ENCODE measurements at places on chromosomes 4 and X. TPM values are rescaled to one million over a fixed set of nuclear protein-coding genes. Genes with fewer than 3 reads are reported as not detected.

GRCh38 chrX:45126158-45126557, 74.5 kb downstream of the DIPK2B start:
- DNase-seq, result no peak

DNA sequence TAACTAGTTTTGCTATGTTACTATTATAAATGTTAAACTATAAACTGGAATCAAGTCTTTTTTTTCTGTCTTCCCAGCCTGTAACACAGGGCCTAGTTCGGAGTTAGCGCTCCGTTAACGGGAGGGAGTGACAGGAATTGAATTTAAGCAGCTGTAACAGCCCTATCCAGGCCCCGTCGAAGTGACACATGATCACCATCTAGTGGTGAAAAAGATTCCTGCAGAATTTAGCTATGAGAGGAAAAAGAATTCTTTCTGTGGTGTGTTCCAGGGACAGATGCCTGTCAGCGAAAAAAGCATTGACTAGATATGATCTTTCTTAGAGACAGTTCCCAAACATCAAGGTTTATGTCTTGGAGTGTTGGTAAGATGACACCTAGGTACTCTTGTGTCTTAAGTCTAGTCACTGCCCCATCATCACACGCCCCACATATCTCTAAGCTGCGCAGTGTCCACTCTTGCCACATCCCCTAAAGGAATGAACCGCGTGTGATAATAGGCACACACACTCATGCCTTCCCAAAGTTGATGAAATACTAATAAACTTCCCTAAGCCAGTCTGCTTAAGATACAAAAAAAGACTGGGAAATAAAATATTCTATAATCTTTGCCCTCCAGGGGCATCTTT, 2.1 kb downstream of the GAB3 start:
- DNase-seq, result peak; percentile 72

DNA sequence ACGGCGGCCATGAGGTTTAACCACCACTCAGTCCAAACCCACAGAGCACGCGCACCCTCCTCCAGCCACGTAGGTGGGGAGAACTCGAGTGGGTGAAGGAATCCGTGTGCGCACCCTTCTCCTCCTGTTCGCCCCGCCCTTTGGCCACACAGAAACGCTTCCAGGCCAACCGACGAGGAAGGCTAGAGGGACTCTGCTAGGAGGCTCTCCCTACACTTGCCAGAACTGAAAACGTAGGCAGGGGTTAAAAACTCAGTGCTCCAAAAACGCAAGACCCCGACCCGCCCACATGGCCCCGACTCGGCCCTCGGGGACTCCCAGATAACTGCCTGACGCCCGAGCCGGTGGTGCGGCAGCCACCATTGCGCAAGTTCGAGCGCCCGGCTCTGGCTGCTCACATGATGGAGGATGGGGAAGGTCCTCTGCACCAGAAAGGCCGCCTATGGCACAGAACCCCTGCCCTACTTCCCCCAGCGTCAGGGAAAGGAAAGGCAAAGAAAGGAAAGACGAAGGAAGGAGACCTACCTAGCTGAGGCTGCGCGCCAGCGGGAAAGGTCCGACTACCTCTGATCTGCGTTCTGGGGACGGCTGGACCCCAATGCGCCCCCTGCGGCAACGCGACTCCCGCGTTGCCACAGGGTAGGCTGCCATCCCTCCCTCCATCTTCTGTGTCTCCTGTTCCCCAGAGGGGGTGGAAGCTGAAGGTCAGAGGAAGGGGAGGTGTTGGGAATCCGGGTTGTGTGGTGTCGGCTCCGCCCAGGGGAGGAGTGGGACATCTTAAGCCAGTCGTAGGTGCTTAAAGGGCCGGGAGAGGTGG, 201.9 kb upstream of the AGTR2 start:
- peak; percentile 49 for DNase-seq

- no peak for DNase-seq
Measured at GRCh38 chr4:57591073-57591472, 480.9 kb upstream of the IGFBP7 start.

DNA sequence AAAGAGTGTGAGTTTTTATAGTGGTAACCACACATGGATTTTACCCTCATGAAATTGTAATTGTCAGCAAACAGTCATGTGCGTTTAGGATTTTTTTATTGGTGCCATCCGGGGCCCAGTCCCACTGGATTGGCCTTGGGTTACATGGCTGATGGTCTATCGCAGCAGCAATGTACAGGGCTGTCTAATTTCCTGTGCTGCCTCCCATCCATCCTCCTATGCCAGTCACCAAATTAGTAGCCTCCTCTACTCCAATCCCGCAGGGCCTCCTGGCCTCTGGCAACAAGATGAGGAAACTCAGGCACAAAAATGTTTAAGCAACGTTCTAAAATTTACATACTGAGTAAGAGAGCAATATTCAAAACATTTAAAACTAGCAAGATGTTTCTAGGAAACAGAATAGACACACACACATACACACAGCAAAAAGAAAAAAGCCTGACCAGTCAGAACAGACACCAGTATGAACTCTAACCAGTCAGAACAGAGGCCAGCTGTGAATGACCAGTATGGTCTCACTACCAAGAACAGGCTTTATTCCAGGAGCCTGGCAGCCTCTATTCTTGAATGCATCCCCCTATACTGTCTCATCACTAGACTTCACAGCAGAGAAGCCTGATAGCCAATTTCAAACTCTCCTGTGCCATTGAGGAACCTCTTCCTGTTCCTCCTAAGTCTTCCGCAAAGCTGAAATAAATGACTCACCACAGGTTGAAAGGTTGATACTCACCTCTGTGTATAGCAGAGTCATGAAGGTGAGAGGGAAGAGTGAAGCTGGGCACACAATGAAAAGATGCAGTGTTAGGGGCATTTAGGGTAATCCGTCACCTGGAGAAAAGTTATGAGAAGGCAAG, 42.6 kb downstream of the CHRNA9 start:
- no peak for DNase-seq

- no peak for DNase-seq
Measured at GRCh38 chr4:131426023-131426758, 1722.9 kb upstream of the PCDH10 start.

DNA sequence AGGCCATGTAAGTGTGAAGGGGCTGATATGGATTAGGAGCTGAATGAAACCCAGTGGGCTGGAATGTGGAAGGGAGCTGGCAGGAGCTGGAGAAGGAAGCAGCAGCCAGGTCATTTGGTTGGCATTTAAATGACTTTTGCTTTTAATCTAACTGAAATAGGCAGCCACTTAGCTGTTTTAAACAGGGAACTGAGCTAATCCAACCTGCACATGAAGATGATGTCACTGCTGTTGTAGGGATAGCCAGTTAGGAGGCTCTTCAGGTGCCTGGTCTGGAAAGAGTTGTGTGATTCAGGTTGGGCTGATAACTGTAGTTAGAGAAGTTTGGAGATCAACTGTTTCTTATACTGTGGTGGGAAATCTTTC, 122.4 kb downstream of the PALLD start:
- peak; percentile 75 for DNase-seq

DNA sequence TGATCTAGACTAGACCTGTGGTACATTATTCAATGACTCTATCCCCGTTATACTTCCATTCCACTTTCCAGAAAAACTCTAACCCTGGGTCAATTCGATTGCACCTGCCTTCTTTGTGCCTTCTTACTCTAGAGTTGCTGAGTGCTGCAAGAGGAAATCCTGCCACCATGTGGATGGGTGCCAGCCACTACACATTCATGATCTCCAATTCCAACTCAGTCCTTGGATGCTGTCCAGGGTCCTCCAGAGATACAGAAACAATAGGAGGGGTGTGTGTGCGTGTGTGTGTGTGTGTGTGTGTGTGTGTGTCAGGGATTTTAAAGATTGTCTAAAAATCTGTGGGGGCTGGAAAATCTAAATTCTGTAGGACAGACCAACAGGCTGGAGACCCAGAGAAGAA, 42.9 kb upstream of the INTS6L start:
- peak; percentile 74 for DNase-seq

DNA sequence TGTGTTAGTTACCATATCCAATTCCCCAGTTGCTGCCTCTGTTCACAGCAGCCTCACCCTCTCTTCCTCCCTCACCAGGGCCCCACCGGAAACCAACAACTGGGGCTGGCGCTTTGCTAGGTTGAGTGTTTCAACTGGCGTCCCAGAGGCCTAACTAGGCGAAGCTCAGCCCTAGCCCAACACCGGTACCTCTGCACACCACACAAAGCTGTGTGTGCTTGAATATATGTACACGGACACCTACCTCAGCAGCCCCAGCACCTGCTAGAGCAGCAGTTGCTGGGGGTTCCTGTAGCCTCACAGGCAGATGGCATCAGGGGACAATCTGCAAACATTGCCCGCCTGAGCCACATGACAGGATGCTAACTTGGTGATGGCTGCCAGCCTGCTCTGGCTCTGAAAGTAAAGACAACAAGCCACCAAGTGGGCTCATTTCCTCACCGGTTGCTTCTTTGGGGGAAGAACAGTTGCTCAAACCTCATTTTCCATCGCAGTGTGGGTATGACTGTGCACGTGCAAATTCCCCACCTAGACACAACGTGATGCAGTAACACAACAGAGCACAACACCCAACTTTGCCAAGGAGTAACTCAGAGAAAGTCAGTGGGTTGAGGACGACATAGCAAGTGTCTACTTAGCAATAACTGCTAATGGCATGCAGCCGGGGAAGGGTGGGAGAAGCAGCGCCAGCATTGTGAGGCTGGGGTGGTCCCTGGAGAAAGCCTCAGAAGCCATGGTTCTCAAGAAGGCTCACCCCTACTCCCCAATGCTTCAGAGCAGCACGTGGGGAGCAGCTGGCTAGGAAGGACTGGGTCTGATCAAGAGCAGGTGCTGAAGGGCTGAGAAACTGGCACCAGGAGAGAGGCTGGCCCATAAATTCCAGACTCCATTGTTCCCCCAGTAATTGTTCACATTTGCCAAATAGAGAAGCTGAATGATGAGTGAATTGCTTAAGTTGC, 139.5 kb downstream of the SH3KBP1 start:
- no peak for DNase-seq

DNA sequence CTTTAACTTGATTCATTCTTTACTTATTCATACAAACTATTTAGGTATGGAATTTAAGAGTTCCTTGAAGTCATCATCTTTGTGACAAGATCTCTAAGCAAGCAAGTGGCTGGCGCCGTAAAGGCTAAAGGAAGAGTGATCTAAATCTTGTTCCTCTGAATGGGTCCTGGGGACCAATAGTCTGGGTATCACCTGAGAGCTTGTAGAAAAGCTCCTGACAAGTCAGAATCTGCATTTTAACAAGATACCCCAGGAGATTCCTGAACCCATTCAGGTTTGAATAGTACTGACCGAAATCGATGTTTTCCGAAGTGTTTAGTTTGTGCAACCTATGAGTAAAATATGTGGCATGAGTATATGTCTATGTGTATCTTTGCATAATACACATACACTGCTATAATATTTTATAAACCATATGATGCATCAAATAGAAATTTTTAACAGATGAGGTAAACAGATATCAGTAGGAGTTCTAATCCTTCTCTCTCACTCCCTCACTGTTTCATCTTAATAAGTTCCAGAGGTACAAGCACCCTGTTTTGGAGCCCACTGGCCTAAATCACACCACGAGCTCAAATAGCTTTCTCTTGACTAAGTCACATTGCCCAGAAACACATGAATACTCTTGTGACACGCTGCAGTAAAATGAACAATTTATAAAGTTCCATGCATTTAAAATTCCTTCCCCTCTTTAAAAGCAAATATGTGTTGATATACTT, 170.0 kb downstream of the RELL1 start:
- DNase-seq, result no peak

GRCh38 chr4:86380181-86380724, 20.4 kb upstream of the MAPK10 start:
- DNase-seq, result no peak

GRCh38 chr4:42607011-42607726, 49.7 kb downstream of the ATP8A1 start:
- no peak for DNase-seq

GRCh38 chr4:154566639-154567204, 3.9 kb downstream of the FGB start:
- DNase-seq, result no peak

GRCh38 chrX:41664375-41664901, 24.3 kb upstream of the GPR34 start:
- DNase-seq, result no peak

- DNase-seq, result peak; percentile 66
Measured at GRCh38 chr4:153221783-153222706, 17.8 kb downstream of the TRIM2 start.

DNA sequence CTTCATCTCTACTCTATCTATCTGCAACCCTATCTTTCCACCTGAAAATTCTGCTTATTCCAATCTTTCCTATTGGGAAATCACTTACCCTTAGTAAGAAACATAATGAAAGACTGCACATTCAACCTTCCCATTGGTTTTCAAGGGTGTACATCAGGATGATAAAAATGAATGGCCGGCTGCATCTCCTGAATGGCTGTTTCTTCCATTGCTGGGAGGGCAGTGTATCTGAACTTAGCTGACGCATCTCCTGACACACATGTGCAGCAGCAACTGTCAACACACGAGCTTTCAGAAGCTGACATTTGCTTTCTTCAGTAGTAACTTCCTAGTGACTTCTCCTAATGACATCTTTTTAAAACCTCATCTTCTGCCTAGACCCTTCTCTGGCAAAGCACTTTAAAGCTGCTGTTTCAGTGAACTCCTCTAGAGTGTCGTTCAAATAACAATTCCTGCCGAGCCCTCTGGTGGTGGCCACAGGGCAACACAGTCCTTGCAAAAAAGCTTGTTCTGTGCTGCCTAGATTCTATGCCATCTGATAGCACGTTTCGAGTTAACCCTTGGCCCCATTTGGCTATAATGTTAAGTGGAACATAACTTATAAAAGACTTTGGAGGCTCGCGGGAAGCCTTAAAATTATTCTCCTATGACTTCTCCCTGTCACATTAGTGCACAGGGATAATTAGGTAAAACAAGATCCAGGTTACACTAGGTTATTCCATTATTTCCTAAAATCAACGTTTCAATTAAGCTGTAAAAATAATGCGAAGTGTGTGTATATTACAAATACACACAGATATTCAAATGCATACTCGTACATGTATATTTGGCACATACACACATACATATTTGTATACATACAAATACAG, 2340.7 kb downstream of the PCDH7 start:
- DNase-seq, result peak; percentile 53

- no peak for DNase-seq
Measured at GRCh38 chr4:164906368-164906767, 29.4 kb downstream of the APELA start.

GRCh38 chr4:63898961-63899360, 510.3 kb downstream of the TECRL start:
- no peak for DNase-seq

- DNase-seq, result no peak
Measured at GRCh38 chr4:79022529-79022928, 83.3 kb upstream of the PAQR3 start.

PHEX gene
- total RNA-seq, result 0.13 TPM

LNX1 gene
- total RNA-seq, result 35.3 TPM

COL25A1 gene
- total RNA-seq, result 85.7 TPM

STAP1 gene
- not detected for total RNA-seq

FSTL5 gene
- 0.19 TPM for total RNA-seq

FHIP1A gene
- 1.2 TPM for total RNA-seq

AFF2 gene
- 3.2 TPM for total RNA-seq

GSX2 gene
- total RNA-seq, result not detected

CFAP299 gene
- 1.9 TPM for total RNA-seq

SSX3 gene
- total RNA-seq, result not detected

TCEAL2 gene
- not detected for total RNA-seq

NEK1 gene
- 11.2 TPM for total RNA-seq

CXXC4 gene
- 0.11 TPM for total RNA-seq

FRAS1 gene
- 21.0 TPM for total RNA-seq

UGT8 gene
- total RNA-seq, result not detected

All from myocyte (in vitro differentiated cells).